NCI-H526 (cell line): ENCODE measurements at places on chromosomes 1 and 21.
A peak's percentile ranks its signal among the peaks of the same experiment; 100 is the strongest.

- DNase-seq = peak; percentile 87
These were observed 255.8 kb upstream of the CACYBP start for GRCh38 chr1:174743654-174744561.

DNA sequence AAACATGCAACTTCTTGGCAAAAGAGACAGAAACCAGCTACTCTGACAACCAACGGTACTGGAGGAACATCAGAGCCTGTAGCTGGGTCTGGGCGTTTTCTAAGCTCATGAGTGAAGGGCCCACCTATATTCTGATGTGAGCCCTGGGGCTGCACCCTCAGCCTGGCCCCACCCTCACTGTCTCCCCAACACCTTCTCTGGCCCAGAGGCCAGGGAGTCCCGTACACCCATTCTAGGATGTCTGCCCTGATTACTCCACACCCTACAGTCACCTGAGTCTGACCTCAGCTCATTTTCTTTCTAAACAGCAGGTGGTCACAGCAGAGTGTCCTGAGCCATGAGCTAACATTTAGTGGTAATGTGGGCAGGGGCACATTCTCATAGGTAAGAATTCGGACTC is 439.2 kb downstream of the MATN1 start:
- no peak for DNase-seq

DNA sequence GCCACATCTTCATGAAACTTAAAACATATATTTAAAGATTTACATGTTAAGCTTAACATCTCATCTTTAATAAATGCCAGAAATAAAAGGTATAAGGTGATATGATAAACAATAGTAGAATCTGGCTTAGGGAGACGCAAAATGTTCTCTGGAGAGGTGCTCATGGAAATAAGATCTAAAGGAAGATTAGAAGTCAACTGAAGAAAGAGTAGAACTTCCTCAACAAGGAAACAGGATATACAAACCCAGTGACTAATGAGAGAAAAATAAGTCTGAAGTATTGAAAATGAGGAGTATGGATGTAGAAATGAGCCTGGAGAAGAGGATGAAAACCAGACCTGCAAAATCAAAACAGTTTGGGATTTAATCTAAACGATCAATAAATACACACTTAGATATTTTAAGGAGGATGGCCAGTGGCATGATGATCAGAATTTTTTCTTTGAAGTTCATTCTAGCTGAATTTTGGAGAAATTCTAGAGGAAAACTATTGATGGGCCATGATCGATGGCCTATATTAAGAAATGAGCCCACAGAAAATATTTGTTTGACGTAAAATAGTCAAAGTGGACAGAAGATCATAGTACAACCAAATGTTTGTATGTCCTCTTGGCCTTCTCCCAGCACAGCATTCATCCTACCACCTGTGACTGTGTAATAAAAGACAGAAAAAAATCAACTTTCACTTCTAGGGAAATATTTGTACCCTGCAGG is 387.9 kb upstream of the PTBP2 start:
- DNase-seq = no peak

GRCh38 chr1:21232044-21232443 is 55.3 kb upstream of the EIF4G3 start:
- no peak for DNase-seq

GRCh38 chr1:54607821-54608565 is 15.3 kb downstream of the FAM151A start:
- no peak for DNase-seq

GRCh38 chr1:178942285-178943198 is 71.7 kb upstream of the ANGPTL1 start:
- no peak for DNase-seq

DNA sequence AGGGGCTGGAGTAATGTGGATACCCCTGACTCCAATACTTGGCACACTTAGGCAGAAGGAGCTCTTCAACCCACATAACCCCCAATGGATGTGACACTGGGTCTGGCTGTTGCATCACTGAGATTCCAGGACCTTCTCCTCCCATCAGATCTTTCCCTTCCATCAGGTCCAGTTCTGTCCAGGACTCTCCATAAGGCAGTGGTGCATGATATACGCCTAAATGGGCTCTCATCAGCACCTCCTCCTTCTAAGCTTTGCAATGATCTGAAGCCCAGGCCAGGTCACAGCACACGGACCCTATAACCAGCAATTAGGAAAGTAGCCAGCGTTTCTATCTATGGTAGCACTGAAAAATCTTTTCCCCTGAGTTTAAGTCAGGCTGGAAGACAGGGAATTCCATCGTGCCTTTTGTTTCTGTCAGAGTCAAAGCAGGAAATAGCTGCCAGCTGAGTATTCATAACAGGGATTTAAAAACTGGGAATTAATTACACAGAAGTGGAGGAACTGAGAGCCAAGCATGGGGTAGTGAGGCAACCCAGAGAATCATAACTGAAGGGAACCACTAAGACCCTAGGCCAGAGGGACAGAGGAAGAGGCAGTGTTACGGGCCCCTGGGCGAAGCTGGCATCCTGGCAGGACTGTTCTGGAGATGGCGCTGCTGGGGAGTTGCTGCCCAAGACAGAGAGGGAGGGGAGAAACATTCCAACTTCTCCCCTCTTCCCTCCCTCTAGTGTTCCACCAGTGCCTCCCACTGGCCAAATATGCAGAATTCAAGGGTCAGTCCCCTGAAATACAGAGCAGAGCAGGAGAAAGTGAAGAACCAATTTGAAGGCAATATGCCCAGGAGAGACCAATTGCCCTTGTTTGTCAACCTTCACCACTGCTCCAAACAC is 37.5 kb upstream of the HOOK1 start:
- no peak for DNase-seq

DNA sequence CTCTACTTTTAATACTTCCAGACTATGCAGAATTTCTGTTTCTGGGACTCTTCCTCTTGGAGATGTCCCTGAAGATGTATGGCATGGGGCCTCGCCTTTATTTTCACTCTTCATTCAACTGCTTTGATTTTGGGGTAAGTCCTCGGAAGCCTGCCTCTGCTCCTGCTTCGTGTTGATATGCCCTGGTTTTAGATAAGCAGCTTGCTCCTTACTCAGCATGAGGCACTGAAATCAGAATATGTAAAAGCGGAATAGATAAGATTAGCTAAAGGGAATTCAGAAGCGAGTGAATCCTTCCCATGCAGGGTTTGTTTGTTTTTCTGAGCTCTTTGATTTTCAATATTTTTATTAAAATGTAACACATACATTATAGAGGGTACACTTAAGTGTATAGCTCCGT is 234.7 kb downstream of the CACNA1E start:
- DNase-seq = no peak

GRCh38 chr1:99218999-99219398 is 45.3 kb upstream of the PLPPR4 start:
- DNase-seq = no peak

- DNase-seq = no peak
These were observed 157.7 kb downstream of the TOMM20 start for GRCh38 chr1:234970731-234971476.

- no peak for DNase-seq
These were observed 148.0 kb upstream of the ERG start for GRCh38 chr21:38646213-38646837.

DNA sequence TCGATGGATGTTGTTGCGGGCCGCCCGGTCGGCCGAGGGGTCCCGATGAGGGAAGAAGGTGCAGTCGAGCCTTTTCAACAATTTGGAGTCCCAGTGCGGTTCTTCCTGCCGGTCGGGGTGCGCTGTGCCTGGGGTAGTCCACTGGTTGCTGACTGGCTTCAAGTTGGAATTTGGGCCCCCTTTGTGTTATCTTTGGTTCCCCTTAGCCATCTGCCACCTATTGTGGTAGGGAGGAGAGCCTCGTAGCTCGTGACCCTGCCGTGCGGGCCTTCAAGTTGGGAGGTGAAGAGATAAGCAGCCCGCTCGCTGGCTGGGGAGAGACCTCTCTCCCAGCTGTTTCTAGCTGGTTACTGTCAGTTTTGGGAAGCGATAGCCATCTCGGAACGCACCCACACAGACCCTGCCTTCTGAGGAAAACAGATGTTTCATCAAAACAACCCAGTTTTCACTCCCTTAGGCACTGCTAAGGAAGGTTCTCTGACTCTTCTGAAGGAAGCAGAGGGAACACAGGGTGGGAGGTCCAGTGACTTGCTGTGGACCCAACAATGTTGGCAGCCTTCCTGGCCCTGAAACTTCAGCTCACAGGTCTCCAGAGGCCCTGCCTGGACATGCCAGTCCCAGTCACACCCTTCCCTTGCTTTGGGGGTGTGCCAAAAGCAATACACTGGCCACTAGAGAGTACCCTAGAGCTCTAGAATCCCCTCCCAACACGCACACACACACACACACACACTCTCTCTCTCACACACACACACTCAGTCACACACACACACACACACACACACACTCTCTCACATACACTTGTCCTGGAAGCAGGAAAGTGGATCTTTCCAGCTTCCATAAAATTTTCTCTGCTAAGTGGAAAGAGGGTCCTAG is 1.0 kb downstream of the BTG2 start:
- DNase-seq = peak; percentile 36

DNA sequence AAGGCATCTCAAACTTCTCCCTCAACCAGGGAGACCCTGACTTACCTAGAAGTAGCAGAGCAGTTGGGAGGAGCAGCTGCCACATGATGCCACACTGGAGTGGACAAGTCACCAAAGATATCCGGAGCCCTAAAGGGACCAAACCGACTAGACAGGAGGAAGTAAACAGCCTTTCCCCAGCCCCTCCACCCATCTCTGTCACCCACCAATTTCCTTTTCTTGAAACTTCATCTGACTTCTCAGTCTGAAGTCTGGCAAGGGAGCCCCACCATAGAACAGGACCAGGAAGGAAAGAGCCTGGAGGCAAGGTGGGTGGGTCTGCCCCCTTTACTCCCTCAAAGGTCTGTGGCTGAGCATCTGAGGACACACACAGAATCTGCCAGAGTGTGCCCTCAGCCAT is at the start of gene FCGR3A:
FCGR3A (minus strand) TSS at position 167 of the 400 bp plus-strand sequence; CDS start at position 85, 82 bp downstream.
- DNase-seq = no peak

- no peak for DNase-seq
These were observed 105.1 kb upstream of the ARHGEF16 start for GRCh38 chr1:3349161-3349967.

DNA sequence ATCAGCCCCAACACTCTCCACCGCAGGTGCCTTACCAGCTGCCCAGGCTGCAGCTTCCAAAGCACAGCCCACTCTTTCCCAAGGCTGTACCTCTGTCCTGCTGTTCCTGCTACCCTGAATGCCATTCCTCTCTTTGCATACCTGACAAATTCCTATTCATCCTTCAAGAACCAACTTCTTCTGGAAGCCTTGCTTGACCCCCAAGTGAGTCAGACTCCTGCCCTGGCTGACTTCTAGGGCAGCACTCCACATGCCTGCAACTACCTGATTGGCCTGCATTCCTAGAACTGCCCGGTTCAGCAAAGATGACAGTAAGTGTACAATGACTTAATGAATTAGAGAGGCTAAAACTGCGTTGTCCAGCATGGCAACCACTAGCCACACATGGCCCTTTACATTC is 20.8 kb upstream of the PDZK1IP1 start:
- DNase-seq = no peak

DNA sequence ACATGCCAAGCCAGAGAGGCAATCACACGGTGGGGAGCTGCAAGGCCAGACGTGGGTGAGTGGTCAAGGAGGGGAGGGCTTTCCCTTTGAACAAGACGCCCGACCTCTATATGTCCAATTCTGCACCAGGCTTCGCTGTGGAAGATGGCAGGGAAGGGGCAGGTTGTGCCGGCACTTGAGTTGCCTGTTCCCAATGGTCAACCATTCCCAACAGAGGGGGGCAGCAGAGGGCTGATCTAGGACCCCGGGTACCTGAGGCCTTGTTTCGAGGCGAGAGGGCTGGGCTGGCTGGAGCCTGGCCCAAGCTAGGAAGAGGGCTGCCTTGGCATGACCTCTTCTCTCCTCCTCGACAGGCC is 64.9 kb downstream of the TMEM53 start:
- peak; percentile 70 for DNase-seq

DNA sequence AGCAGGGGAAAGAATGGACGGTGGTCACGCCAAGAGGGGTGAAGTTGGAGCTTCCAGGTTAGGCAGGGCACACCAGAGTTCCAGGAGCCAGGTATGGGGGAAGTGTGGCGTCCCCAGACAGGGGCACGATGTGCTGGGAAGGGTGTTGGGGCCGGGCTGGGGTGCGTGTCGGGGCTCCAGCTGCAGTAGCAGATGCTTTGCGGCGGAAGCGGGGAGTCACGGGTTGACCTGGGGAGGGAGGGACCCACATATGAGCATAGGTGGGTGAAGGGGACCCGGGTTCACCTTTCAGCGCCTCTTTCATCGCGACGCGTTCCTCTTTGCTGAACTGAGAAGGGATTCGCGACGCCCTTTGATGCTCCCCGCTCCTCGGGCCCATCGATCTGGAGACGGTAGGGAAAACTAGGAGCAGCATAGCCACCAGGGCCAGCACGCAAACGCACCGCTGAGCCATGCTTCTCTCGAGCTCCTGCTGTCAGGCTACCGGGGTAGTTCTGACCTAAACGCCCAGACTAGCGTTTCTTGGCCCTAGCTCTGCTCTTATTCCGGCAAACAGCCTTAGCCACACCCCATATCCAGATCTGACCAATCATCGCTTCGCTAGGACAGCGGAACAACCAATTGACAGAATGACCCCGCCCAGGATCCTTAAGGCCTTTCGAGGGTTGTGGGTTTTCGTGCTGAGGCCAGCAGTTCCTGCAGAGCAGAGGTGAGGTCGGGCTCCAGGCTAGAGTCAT is at the start of gene PM20D1:
PM20D1 (minus strand) TSS at position 514 of the 737 bp plus-strand sequence; CDS start at position 454, 60 bp downstream.
- no peak for DNase-seq

DNA sequence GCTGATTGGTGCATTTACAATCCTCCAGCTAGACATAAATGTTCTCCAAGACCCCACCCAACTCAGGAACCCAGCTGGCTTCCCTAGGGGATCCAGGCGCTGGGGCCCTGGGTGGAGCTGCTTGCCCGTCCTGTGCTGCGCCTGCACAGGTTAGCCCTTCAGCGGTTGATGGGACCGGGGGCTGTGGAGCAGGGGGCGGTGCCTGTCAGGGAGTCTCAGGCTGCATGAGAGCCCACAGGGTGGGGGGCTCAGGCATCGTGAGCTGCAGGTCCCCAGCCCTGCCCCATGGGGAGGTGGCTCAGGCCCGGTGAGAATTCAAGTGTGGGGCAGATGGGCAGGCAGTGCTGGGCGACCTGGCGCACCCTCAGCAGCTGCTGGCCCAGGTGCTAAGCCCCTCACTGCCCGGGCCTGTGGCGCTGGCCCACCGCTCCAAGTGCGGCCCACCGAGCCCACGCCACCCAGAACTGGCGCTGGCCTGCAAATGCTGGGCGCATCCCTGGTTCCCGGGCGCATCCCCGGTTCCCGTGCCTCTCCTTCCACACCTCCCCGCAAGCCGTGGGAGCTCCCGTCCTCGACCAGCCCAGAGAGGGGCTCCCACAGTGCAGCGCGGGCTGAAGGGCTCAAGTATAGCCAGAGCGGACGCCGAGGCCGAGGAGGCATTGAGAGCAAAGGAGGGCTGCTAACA is 23.1 kb upstream of the CLCA4 start:
- no peak for DNase-seq

- peak; percentile 70 for DNase-seq
These were observed 757 bp upstream of the NRIP1 start for GRCh38 chr21:15065392-15066122.

- DNase-seq = no peak
These were observed 203.3 kb upstream of the JUN start for GRCh38 chr1:58986996-58987767.
